ENCODE measurements at places on chromosomes 13 and 19.

- no peak for DNase-seq
Observed at GRCh38 chr13:43245374-43245964, 222.1 kb downstream of the DNAJC15 start.

- DNase-seq: no peak
Observed at GRCh38 chr13:40813667-40814454, 24.4 kb downstream of the SLC25A15 start.

- no peak for DNase-seq
Observed at GRCh38 chr19:2863816-2864215, 3.3 kb upstream of the ZNF556 start.

DNA sequence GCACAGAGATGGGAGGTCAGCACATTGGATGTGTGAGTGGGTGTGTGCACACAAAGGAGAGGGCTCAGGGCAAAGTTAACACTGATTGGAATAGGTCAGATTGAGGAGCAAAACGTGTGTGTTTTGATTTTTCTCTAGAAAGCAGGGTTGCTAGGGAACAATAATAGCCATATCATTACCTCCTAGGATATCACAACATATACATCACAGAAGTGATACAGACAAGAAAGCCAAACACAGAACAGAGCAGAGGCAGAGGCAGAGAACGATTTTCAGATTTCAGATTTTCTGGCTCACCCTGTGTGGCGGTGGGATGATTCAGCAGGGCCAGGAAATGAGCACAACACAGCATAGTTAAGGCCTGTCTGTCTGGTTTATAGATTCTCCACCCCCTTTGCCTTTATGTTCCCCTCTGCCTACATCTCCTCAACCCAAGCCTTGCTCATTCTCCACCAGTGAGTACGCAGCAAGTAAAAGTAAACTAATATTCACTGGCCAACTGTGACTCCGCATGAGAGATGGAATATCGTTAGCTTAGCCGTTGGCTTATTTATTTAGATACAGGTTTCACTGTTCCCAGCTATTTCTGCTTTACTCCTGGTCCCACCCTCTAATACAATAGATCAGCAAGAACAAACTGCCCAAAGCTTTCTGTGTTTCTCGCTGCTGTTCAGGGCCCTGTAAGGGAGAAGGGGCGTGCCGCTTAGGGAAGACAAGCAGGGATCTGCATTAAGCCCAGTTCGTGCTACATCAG is 182.7 kb upstream of the TSC22D1 start:
- DNase-seq: no peak

- no peak for DNase-seq
Observed at GRCh38 chr13:45331123-45331619, 9.8 kb downstream of the TPT1 start.

- DNase-seq: no peak
Observed at GRCh38 chr13:104968876-104969275, 1566.6 kb downstream of the EFNB2 start.

- no peak for DNase-seq
Observed at GRCh38 chr13:110057052-110057451, 249.9 kb downstream of the COL4A1 start.

DNA sequence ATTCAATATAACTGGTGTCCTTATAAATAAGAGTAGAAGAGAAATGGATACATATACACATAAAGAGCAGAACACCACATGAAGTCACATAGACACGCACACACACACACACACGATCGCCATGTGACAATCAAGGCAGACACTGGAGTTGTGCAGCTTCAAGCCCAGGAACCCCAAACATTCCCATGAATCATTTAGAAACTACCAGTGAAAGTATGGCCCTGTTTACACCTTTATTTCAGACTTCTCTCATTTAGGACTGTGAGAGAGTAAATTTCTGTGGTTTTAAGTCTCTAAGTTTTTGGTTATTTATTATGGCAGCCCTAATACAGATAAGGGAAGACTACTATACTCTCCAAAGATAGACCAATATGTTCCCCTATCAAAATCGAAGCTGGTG is 20.4 kb upstream of the TNFSF13B start:
- no peak for DNase-seq

GRCh38 chr13:58343076-58343475 is 711.5 kb downstream of the PCDH17 start:
- DNase-seq: no peak

GRCh38 chr19:46824890-46825730 is 25.5 kb downstream of the AP2S1 start:
- no peak for DNase-seq

- DNase-seq: peak; percentile 77
Observed at GRCh38 chr19:10505583-10506229, 2.5 kb upstream of the KEAP1 start.

- DNase-seq: peak; percentile 38
Observed at GRCh38 chr19:55454787-55455243, 6.6 kb downstream of the ISOC2 start.

DNA sequence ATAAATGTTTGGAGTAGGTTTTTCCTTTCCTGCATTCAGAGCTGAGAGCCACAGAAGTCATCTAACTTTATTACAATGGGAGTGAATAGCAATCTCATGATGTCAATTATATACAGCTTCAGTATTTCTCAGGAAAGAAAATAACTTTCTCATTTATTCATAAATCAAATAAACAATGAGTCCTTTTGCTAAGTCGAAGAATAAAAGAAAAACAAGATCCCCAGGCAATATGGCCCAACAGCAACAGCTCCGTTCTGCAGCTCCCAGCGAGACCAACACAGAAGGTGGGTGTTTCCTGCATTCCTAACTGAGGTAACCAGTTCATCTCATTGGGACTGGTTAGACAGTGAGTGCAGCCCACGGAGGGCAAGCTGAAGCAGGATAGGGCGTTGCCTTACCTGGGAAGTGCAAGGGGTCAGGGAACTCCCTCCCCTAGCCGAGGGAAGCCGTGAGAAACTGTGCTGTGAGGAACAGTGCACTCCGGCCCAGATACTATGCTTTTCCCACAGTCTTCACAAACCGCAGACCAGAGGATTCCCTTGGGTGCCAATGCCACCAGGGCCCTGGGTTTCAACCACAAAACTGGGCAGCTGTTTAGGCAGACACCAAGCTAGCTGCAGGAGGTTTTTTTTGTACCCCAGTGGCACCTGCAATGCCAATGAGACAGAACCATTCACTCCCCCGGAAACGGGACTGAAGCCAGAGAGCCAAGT is 128.2 kb downstream of the SLITRK1 start:
- no peak for DNase-seq

DNA sequence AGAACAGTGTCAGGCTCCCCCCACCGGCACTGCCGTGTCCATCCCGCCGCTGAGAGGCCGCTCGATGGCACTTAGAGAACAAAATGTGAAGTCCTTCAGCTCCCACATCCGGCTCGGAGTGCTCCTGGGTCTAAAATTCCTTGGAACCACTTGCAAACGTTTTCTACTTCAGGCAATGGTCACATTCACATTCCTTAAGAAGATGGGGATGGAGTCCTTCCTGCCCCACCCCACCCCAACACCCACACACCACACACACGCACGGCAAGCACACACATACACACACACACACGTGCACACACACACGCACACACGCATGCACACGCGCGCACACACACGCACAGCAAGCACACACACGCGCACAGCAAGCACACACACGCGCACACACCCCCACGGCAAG is 83.4 kb downstream of the SOX1 start:
- DNase-seq: no peak

GRCh38 chr19:43966079-43966694 is 15.2 kb downstream of the ZNF221 start:
- DNase-seq: no peak

DNA sequence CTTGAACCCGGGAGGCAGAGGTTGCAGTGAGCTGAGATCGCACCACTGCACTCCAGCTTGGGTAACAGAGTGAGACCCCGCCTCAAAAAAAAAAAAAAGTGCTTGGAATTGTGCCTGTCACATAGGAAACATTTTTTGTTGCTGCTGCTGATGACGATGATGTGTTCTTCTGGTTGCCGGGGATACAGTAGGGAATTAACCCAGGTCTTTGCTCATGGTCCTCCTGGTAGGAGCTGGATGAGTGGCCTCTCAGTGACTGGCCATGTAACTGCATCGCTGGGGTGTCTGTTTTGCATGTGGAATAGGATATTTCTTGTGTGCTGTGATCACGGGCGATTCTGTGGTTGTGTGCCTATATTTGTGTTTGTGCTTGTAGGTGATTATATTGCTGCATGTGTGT is 4.7 kb upstream of the CNFN start:
- no peak for DNase-seq

- DNase-seq: peak; percentile 61
Observed at GRCh38 chr19:1690699-1691307, 38.4 kb upstream of the TCF3 start.

Data from activated T-helper 2 cell treated with anti-CD3 and anti-CD28 coated beads, Interferon-gamma antibody, Interleukin-2, Interleukin-4, amounts not matched to agents 10 μg/mL and 5 μg/mL and 100 μg/mL, durations not matched to agents 14 hours and 24 hours and 36 hours (primary cell).